Activated gamma-delta T cell (primary cell): ENCODE measurements at places on chromosomes 5 and 9.

- DNase-seq: no peak
Observed at GRCh38 chr5:87916320-87916719, 352.3 kb downstream of the TMEM161B start.

DNA sequence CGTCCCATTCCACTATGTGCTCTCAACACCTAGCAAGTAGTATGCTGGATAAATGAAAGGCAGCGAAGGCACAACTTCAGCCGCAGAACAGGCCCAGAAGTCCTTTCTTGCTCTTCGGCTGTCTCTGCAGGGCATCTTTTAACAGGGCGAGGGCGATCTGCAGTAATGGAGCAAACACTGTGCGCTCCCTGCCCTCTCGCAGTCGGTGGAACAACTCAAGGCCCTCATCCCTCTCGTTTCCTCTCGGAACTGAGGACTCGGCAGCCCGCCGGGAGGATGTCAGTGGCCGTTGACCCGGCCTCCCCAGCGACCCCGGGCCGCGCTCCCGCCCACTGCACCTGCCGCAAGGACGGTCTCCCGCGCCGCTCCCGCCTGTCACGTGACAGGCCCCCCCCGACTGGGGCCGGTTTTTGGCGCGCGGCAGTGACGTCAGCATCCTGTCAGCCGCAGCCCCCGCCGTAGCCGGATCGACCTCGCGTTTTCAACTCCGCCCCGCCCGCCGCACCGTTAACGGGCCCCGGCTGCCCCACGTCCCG is 1.1 kb downstream of the ZNF367 start:
- peak; percentile 89 for DNase-seq

DNA sequence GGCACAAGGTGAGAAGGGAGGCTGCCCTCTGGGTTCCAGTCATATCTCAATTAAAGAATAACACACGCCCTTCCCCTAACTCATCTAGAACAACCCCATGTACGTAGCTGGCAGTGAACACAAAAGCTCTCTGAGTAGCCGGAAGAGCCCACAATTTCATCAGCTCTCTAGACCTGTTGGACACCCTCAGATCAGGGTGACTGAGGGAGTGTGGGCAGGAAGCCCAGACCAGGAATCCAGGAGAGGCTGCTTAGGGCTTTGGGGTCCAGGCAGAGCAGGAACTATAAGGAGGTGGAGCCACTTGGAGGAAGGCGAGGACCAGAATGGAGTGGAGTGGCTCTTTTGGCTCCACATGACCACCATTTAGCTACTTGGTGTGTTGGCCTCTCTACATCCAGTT is 237.4 kb downstream of the NR3C1 start:
- no peak for DNase-seq

DNA sequence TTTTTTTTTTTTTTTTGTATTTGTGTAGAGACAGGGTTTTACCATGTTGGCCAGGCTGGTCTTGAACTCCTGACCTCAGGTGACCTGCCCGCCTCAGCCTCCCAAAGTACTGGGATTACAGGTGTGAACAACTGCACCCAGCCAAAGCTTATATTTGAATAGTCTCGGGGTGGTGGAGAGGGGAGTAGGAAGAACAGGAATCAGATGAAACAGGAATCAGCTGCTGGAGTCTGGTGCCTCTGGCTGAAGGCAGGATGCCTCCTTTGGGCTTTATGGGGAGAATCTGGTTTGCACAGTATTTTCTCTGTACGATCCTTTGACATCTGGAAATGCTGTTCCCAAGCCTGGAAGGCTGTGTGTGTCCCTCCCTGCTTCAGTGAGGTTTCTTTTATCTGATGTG is 10.9 kb downstream of the C5orf52 start:
- no peak for DNase-seq

GRCh38 chr5:100755435-100755834 is 147.6 kb downstream of the ST8SIA4 start:
- DNase-seq: no peak

- DNase-seq: no peak
Observed at GRCh38 chr9:88972401-88972800, 18.9 kb upstream of the S1PR3 start.

DNA sequence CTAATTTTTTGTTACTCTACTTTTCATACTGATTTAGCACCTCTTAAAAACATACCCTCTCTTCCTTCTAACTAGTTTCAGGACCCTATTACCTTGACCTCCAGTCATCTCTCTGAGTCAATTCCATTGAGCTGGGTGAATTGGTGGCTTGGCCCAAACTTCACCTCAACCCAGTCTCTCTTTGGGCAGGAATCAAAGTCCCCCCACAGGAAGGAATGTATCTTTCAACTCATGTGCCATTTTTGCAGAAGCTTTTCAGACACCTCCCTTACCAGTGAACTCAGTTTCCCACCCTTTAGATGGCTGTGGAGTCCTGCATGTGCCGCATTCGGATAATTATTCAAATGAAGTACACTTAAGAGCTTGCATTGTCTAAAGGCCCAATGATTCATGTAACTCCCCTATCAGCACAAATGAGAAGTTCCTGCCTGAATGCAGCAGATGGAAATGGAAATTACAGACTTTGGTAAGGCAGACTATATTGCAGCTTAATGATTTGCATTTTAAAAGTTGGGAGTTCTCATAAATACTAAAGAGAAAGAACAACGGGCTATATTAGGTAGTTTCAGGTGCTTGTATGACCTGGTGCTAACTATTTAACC is 693.5 kb downstream of the PTPRD start:
- no peak for DNase-seq

DNA sequence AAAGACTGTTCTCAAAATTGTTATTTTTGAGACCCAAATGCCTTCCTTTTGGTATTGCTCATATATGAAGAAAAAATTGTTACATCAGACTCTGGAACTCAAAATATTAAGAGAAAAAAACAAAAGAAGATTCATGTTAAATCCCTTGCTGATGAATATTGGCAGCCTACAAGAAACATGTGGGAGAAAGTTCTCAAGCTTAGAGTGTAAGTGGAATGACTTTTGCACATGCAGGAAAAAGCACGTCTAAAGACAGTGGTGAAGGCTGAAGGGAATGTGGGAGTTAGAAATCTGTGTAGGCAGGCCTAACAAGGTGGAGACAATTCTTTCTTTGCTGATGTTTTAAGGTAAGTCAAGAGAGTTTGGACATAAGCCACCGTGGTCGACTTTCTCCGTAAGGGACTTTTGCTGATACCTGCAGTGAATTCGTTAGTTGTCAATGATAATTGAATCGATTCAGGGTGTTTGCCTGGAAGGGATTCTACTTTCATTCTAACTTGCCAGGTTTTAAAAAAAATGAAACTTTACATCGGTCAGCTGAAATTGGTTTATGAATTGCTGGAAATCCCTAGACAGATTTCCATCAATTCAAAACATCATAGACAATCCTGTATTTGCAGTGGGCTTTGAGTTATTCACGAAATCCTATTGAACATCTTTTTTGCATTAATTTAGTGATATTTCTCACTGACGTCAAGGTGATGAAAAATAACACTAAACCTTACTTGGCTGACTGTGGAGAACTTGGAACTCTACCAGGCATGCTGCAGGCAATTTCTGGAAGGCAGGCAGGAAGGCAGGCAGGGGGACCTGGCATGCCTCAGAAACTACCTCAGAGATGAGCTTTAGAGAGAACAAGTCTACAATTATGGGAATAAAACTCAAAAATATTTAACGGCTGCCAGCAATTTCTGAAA is 359.1 kb upstream of the ADAMTSL1 start:
- no peak for DNase-seq

DNA sequence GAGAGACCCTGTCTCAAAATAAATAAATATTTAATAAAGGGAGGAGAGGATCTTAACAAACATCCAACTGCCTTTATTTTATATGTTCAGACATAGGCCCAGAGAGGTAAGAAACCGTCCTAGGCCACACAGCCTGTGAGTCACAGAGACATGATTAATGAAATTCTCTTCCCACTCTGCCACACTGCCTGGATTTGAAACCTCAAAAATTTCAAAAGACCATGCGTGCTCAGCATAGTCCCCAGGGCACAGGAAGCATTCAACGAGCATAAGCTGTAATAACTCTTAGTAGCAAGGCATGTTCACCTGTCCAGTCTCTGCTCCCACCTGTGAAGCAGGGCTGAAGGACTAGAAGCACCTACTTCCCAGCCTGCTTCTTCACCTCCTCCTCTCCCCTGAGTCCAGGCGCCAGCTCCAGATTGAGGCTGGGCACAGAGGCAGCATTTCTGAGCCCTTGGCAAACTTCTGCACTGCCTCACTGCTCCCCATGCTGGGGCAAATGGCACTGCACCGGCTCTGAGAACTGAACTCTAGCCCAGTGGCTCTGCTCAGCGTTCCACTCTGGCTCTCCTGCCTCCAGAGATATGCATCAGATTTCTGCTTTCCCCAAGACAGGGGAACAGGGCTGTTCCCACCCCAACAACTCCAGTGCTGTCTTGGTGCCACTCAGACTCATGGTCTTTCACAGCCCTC is 1.1 kb downstream of the FAT2 start:
- no peak for DNase-seq

DNA sequence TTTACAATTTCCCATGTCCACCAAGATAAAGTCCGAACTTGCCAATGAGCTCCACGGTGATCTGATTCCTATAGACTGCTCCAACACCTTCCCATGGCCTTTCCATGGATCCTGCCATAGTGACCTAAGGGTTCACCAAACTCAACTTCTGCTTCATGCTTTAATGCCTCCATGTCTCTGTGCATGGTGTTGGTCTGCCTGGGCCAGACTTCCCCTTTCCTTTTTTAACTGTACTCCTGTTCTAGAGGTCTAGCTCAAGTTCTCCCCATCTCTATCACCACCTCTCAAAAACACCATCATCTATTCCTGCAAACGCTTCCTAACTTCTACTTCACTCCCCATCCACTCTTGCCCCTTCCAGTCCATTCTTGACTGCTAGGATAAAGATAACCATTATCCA is 14.8 kb upstream of the SMARCA2 start:
- DNase-seq: no peak

DNA sequence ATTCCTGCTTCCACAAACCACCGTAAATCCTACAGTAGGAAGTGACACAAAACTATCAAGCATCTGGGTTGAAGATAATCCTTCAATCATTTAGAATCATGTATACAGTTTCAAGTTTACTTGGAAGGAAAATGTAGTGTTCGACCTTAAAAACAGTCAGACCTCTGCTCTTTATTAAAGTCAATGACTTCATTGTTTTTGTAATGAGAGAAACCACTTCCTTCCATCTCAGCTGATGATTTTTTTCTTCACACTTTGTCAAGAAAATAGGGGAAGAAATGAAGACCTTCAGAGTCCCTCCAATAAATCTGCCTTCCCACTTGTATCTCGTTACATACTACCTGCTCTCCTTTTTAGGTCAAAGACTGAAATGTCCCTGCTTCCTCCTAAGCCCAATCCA is 30.1 kb downstream of the TUSC1 start:
- DNase-seq: no peak

DNA sequence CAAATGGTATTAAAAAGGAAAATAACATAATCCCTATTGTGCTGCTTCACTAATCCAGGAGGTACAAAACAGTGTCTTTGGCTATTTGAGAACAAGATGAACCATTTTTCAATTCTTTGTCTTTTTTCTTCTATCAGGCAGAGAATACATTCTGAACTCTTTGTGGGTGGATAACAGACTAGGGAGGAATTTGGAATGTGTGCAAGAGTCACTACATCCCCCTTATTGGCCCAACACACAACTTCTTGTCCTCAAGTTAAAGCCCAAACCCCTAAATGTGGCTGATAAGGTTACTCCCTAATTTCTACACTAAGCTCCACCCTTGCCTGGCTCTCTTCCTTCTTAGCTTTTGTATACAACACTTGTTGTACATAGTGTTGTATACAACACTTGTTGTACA is 342.7 kb upstream of the RFX3 start:
- no peak for DNase-seq

GRCh38 chr5:55894135-55894534 is 43.0 kb downstream of the IL31RA start:
- no peak for DNase-seq

- DNase-seq: no peak
Observed at GRCh38 chr5:16582081-16582480, 34.7 kb downstream of the RETREG1 start.

DNA sequence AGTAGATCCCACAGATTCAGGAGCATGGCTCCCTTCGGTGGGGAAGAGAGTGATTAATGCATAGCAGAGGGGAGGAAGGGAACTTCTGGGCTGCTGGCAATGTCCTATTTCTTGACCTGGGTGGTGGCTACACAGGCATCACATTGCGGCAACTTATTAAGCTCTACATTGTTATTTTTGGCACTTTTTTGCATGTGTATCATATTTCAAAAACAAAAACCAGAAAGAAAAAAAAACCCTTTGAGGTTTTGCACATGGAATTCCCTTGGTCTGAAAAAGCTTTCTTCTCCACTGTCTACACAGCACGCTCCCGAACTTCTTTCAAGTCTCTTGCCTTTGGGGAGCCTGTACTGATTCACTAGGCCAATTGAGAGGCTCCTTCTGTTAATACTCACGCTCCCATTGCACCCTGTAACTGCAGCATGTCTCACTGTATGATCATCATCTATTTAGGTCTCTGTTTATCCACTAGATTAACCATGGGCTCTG is 25.1 kb downstream of the CEMIP2 start:
- DNase-seq: no peak

GRCh38 chr5:142720641-142721271 is 34.9 kb upstream of the FGF1 start:
- DNase-seq: no peak

- DNase-seq: no peak
Observed at GRCh38 chr5:74289691-74290090, 350.8 kb downstream of the ENC1 start.

DNA sequence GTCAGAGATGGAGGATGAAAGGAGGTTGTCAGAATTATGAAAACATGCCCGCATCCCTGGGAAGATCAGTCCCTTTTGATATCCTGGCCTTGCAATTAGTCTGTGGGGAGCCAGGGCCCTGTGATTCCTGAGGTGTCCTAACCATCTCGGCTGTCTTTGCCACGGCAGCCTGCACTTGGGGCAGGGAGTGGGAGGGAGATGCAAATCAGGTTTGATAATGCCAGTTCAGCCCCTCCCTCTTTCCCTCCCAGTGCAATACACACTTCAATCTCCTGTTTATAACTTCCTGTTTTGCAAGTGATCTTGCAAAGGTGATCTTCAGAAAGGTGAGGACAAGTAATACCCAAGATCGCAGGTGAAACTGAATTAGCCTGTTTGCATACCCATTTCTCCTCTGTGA is 114.0 kb upstream of the ALDH1B1 start:
- no peak for DNase-seq

- DNase-seq: no peak
Observed at GRCh38 chr9:108803428-108804065, 52.2 kb downstream of the ACTL7B start.

DNA sequence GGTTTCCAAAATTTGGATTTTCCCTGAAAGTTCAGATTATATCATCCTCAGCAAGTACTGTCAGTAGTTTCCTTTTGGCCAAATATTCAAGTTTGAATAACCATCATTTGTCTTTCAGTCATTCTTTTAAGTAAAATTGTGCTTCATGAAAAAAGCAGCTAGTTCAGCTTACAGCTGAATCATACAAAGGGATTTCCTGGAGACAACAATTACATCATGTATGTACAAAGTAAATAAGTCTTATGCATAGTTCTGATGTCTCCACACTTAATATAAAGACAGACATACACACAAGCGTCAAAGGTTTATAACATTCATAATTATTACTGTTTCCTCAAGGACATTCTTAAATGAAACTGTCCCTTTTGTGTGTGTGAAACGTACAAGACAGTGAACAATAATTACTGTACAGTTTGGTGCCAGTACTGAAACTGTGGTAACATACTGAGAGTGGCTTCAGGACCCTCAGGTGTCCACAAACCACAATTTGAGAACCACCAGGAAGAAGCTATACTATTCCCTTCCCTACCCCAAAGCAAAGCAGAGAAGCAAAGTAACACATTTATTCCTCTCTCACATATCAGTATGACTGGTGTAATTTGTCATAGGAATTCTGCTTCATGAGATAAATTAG is 746.6 kb downstream of the TAF11L14 start:
- DNase-seq: no peak
